Activated naive CD4-positive, alpha-beta T cell treated with anti-CD3 and anti-CD28 coated beads, Interleukin-2, amount 50 U/mL, for 72 hours (primary cell): ENCODE measurements at places on chromosomes 6 and 20.
A peak's percentile ranks its signal among the peaks of the same experiment; 100 is the strongest.

- no peak for DNase-seq
These were observed 118.2 kb downstream of the DACT2 start for GRCh38 chr6:168201383-168201782.

DNA sequence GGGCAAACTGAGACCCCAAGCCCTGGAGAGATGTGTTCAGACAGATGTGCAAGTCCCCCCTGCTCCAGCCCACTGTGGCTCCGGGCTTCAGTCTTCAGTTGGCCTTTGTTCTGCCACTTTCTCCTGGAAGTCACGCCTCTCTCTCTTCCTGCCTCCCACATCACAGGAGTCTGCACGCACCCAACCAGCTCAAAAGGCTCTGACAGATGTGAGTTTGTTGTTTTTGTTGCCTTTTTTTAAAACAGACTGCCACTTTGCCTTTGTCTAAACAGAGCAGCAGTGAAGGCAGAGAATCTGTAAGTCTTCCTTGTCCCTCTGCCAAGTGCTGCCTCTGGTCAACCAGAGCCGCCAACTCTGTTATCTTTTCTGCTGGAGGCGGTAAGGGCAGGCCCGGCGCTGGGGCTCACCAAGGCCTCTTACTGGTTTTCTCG, 149.7 kb downstream of the TFAP2C start:
- DNase-seq, result no peak

DNA sequence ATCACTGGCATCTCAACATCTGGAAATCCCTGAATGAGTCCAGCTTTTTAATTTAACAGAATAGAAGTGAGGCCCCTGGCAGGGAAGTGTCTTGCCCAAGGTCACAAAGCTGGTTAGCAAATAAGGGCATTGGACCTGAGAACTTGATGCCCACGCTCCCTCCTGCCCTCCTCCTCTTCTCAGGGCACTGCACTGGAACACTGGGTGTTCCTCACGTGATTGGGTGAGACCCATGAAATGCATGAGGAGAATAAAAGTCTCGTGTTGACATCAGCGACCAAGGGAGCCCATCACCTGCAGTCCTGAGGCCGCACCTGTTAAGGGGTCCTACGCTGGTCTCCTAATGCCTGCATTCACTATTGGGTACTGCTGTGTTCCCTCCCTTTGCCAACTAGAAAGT, 7.4 kb downstream of the FAM50B start:
- no peak for DNase-seq

DNA sequence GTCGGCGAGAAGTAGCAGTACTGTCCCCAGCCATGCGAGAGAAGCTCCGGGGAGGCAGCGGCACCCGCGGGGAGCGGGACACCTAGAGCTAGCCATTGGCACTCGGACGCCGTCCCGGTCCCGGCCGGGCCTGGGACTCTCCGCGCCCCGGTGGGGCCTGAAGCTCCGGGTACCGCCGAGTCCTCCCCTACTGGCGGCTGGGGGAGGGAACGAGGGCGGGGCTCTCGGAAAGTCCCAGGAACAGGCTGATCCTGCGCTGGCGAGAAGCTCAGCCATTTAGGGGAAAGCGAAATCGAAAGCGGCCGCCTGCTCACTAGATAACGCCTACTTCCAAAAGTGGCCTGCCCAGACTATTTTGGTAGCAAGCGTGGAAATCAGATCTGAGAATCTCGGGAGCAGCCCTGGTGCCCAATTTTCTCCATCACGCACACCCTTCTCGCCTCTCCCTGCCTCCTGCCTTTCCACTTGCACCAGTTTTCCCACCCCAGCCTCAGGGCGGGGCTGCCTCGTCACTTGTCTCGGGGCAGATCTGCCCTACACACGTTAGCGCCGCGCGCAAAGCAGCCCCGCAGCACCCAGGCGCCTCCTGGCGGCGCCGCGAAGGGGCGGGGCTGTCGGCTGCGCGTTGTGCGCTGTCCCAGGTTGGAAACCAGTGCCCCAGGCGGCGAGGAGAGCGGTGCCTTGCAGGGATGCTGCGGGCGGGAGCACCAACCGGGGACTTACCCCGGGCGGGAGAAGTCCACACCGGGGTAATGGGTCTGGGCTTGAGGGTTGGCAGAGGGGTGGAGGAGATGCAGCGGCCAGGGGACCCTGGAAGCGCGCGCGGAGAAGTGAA, at the start of the genes PSMB9 and TAP1:
Gene PSMB9, plus strand, starts transcription at position 652 of the 835 bp plus-strand sequence. Its CDS starts 38 bp downstream, at position 690.
Gene TAP1, minus strand, starts transcription at position 164 of the 835 bp plus-strand sequence. Its CDS starts 68 bp downstream, at position 96.
- DNase-seq, result peak; percentile 91

DNA sequence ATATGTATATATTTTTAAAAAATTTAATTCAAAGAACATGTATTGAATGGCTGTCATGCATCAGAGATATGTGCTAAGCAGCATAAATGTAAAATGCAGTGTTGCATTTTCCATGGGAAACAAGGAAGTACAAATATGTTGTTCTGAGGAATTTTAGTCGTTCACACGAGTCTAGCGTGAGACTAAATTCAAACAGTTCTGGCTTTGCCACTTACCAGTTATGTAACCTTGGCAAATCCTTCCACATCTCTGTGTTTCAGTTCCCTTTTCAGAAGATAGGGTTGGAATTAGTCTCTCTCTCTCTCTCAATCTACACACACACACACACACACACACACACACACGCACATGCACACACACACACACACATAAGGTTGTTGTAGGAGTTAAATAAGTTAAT, 305.4 kb downstream of the UTRN start:
- no peak for DNase-seq

GRCh38 chr6:5457983-5458683, 196.8 kb downstream of the FARS2 start:
- DNase-seq, result no peak

GRCh38 chr6:41801380-41801779, 13.9 kb downstream of the TOMM6 start:
- no peak for DNase-seq

GRCh38 chr20:52103913-52104545, 87.5 kb downstream of the ZFP64 start:
- DNase-seq, result peak; percentile 6

- no peak for DNase-seq
These were observed 113.0 kb downstream of the SYCP2 start for GRCh38 chr20:59820204-59821041.

DNA sequence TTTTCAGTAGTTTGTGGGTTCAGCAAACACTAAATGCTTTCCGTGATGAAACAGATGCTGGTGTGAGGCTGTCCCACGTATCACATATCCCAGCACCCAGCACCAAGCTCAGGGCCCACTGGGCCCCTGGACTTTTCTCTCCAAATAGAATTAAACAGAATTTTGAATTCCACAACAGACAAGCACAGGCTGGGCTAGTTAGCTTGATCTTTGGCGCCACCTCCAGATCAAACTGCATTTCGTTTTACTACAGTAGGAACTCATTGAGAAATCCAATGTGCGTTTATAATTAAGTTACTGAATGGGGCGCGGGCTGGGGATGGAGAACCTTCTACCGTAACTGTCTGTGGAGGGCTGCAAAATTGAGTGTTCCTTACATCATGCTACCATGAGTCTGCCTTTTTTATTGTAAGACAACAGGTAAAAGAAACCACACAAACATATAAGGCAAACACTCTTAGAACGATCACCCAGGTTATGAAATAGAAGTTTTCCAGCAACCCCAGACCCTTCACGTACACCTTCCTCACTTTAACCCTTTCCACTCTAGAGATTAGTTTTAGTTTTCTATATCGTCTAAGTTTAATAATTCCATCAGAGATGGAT, 107.8 kb downstream of the ZFP64 start:
- peak; percentile 42 for DNase-seq

DNA sequence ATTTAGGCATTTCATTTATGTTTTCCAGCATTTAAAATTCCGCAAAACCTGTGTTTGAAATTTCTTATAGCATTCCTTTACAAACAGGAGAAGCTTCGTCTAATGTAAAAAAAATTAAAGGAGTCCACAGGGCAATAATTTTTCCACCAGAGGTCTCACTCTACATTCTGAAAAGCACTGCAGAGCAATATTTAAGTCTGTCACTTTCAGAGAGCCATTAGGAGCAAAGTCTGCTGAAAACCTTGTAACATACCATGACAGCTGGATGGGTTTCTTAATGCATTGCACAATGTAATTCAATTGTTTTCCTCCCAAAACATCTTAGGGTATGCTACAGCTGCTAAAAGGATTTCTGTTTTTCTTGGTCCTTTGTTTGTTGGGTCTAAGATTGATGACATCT, 18.0 kb downstream of the BAG2 start:
- no peak for DNase-seq

GRCh38 chr6:141199074-141199473, 933.7 kb upstream of the GJE1 start:
- no peak for DNase-seq

GRCh38 chr6:52517502-52518278, 59.2 kb downstream of the TRAM2 start:
- DNase-seq, result peak; percentile 57

DNA sequence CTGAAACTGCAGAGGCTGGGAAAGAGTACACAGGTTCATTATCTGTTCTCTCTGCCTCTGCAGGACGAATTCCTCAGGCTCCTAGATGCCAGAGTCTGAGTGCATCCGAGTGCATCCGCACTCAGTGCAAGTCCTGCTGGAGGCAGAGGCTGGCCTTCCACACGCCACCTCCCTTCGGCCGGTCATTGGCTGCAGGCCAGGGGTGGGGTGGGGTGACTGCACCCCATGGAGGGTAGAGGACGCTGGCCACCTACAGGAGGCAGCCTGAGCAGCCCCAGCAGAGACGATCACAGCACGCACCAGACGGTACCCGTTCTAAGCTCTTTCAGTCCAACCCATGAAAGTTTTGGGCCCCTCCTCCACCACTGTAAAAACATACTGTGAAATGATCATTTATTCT, 11.7 kb downstream of the SFT2D1 start:
- no peak for DNase-seq

DNA sequence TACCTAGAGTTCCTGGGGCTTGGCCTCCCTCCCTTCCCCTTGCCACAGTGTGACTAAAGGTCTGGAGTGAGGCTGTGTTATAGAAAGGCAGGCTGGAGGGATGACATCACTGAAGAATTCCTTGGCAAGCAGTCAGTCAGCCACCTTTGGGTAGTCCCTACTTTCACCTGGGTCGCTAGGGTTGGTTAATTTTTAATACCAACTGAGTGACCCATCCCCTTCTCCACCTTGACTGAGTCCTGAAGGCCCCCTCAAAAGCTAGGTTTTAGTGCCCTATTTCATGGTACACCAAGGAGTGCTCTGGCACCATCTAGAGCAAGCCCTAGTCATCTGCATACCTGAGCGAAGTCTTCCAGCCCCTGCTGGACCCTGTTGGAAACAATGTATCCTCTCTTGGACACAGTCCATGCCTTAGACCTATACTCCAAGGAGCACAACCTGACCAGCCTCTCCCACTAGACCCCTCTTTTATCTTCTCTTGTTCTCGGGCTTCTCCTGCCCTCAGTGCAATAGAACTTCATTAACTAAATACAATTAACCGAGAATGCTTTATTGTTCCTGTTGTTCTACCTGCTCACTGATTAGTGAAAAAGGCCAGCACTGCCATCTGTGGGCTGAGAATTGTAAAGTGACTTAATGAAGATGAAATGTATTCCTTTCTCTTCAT, 44.6 kb downstream of the RIN2 start:
- DNase-seq, result no peak

DNA sequence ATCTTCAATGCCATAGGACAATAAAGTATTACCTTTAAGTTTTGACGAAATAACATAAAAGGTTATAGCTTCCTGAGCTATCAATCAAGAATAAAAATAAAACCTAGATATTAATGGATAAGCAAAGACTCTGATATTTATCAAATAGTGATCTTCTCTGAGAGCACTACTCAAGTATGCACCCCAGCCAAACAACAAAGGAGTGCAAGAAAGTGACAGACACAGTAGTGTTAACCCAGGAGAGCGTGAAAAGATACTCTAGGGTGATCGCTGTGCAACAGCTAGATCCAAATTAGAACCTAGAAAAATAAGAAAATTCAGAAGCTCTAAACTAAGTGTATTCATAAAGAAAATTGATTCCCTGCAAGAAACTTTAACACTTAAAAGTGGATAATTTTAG, 83.5 kb upstream of the CDYL start:
- DNase-seq, result no peak

DNA sequence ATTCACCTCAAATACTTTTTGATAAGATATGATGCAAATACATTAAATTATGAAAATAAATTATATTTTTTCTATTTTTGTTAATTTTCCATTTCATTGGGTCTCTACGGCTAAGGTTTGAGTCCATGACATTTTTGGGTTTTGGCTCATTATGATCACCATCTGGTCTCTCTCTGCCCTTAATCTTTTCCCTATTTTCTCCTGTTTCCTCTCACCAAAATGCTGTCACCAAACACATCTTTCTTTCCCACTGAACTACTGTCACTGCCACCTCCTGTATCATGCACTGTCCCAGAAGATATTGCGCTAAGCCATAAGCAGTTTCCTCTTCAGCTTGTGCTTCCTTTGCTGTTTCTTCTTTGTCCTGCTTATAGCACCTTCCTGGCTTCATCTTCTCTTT, 42.0 kb upstream of the OGFRL1 start:
- no peak for DNase-seq

DNA sequence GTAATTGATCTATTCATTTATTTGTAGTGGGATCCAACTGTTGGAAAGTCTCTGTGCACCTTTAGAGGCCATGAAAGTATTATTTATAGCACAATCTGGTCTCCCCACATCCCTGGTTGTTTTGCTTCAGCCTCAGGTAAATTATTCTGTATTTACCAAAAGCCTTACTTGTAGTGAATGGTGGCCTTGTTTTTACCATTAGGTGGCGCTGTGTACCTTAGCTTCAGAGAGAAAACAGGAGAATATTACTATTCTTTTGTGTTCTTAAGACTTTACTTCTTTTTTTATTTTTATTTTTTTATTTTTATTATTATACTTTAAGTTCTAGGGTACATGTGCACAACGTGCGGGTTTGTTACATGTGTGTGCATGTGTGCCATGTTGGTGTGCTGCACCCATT, 23.7 kb downstream of the PEX7 start:
- DNase-seq, result peak; percentile 27

GRCh38 chr6:90500458-90500857, 86.4 kb downstream of the MAP3K7 start:
- no peak for DNase-seq
